Activated naive CD8-positive, alpha-beta T cell treated with anti-CD3 and anti-CD28 coated beads, Interleukin-2, amount 10 ng/mL, durations not matched to agents 7 days and 5 days (primary cell): ENCODE measurements at places on chromosomes 1 and 21.
A peak's percentile ranks its signal among the peaks of the same experiment; 100 is the strongest.

DNA sequence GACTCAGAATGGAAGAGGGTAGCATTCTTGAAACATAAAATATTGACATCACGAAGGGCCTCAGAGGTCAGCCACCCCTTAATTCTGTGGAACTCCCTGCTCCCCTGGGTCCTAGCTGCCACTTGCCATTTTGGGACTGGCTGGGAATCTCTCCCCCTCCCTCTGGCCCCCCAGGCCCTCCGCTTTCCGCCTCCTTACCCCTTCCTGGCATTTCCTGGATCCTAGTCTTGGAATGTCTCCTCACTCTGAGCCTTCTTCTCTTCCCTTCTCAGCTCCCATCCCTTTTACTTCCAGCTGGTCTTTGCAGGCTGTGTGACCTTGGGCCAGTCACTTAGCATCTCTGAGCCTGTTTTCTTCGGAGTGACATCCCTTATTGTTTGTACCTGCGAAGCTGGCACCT lies 4.5 kb downstream of the PADI1 start:
- no peak for DNase-seq

GRCh38 chr1:2383576-2383975 lies 7.8 kb downstream of the MORN1 start:
- DNase-seq = peak; percentile 21

DNA sequence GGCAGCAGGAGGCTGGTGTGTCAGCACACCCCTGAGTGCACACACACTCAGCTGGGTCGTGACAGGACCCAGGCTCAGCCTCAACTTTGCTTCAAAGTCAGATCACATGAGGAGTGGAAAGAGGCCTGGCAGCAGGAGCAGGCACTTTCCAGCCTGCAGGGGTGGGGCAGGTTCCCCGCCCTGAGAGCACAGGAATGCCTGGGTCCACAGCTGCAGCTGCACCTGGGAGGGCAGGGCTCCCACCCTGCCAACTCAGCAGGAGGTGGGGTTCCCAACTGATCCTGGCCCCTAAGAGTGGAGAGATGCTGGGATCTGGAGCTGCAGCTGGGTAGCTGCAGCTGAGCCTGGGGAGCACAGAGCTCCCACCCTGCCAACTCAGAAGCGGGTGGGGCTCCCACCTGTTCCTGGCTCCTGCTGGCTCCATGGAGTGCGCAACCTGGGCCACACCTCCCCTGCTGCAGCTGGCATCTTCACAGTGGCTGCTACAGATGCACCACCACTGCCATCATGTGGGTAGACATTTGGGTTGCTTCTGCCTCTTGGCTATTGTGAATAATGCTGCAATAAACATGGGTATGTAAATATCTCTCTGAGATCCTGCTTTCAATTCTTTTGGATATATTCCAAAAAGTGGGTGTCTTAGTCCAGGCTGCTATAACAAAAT lies 415.4 kb downstream of the TTLL7 start:
- no peak for DNase-seq

GRCh38 chr1:212608959-212609700 lies 569 bp downstream of the ATF3 start:
- peak; percentile 70 for DNase-seq

GRCh38 chr1:87560601-87561360 lies 232.1 kb downstream of the LMO4 start:
- no peak for DNase-seq

DNA sequence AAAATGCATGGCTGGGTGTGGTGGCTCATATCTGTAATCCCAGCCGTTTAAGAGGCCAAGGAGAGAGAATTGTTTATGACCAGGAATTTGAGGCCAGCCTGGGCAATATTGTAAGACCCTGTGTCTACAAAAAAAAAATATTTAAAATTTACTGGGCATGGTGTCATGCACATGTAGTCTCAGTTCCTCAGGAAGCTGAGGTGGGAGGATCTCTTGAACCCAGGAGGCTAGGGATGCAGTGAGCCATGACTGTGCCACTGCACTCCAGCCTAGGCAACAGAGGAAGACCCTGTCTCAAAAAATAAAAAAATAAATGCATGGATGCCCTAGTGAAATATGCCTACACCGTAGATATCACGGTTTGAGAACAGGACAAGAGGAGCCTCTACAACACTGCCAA lies 1331.2 kb upstream of the B3GALT2 start:
- no peak for DNase-seq

- DNase-seq = no peak
These were observed 48.3 kb downstream of the IGSF21 start for GRCh38 chr1:18155881-18156385.

GRCh38 chr1:208866386-208866955 lies 622.3 kb upstream of the PLXNA2 start:
- no peak for DNase-seq

DNA sequence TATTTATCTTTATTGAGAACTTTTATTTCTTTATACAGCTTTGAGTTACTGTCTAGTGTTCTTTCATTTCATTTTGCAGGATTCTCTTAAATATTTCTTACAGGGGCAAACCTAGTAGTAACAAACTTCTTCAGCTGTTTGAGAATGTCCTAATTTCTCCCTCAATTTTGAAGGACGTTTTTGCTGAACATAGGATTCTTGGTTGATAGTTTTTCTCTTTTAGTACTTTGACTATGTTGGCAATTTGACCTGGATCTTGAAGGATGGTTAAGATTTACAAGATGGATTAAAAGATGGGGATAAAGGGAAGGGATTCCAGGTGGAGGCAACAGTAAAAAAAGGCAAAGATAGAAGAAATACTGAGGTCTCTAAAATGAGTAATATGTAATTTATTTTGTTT lies 38.9 kb downstream of the XPR1 start:
- no peak for DNase-seq

DNA sequence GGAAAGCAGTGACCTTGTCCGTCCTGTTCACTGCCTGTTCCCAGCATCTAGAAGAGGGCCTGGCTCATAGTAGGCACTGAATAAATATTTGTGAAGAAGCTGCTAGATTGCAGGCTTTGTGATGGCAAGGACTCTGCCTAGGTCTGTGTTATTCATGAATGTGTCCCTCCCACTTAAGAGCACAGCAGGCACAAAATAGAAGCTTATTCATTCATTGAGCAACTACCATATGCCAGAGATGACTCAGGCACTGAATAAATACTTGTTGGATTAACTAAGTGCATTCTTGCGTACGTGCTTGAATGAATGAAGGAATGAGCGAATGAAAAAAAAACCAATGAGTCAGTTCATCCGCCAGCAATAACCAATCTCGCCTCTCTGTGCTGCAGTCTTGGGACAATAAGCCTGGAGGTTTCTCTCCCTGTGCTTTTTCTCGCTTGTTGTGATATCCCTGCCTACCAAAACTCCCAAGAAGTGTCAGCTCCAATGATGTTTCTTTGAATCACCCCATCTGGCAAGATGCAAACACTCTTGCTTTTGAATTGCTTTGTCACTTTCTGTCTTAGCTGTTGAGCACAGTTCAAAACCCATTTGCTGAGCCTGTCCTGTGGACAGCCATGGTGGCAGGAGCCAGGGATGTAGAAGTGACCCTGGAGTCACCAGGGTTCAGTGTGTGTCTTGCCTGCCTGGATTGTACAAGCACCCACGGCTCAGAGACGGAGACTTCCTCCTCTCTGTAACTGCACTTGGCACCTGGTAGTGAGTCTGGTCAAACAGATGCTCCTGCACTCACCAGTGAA lies 143.9 kb downstream of the KAZN start:
- DNase-seq = no peak

DNA sequence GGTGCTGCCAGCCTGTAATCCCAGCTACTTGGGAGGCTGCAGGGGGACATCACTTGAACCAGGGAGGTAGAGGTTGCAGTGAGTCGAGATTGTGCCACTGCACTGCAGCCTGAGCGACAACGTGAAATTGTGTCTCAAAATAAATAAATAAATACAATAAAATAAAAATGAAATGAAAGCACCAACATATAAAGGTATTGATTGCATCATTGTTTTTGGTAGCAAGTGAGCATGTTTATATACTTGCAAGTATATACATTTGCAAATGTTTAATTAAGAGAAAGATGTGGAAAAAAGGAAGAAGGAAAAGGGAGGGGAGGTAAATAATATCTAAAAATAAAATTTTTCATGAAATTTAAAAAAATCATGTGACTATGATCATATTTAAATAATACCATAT lies 32.8 kb upstream of the NRIP1 start:
- no peak for DNase-seq

- no peak for DNase-seq
These were observed 35.7 kb upstream of the AGL start for GRCh38 chr1:99814373-99814900.

DNA sequence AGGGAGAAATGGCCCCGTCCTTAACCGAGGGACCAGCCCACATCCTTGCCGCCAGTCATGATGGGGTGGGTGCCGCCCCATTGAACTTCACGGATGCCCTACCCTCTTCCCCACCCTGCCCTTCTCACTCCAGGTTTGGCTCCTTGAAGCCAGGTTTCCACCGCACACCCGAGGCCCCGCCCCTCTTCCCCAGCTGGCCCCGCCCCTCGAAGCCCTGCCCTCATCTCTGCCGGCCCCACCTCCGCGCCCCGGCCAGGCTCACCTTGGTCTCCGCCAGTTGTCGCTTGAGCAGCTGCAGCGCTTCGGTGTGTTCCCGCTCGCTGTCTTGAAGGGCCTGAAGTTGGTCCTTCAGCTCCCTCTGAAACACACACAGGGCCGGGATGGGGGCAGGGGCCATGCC lies 16.6 kb downstream of the TRIM62 start:
- DNase-seq = no peak

DNA sequence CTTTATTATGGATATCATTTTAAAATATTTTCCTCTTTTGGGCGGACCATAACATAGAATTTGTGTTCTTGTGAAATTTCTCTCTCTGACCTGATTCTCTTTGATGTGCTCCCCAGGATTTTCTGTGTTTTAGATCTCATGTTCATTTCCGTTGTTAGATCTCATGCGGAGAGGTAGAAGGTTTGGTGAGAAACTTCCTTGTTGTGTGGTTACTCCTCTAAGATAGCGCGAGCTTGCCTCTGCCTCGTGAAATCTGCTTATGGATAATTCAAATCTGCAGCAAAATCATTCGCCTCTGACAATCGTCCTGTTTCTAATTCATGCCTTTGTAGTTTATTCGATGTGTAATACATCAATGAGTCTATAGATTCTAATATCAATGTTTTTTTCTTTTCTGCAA lies 580.4 kb downstream of the USP25 start:
- DNase-seq = no peak

DNA sequence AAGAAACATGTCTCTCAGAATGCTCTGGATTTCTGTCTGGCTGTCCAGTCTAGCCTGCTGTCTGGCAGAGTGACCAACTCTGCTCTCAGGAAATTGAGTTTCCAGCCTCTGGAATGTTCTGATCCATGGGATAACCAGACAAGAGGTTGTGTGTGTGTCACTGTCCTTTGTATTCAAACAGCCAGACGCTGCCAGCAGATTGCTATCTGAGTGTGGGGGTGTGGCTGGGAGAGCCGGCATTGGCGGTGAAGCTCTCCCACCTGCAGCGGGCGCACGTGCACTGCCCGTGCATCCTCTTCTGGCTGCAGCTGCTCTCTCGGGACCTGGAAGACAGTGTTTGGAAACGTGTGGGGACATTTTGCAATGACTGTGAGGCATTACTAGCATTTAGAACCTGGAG lies 26.1 kb downstream of the PKP1 start:
- DNase-seq = no peak

- no peak for DNase-seq
These were observed 61.8 kb upstream of the B3GALNT2 start for GRCh38 chr1:235566084-235566483.

GRCh38 chr21:39796466-39796865 lies 51.5 kb downstream of the IGSF5 start:
- no peak for DNase-seq

DNA sequence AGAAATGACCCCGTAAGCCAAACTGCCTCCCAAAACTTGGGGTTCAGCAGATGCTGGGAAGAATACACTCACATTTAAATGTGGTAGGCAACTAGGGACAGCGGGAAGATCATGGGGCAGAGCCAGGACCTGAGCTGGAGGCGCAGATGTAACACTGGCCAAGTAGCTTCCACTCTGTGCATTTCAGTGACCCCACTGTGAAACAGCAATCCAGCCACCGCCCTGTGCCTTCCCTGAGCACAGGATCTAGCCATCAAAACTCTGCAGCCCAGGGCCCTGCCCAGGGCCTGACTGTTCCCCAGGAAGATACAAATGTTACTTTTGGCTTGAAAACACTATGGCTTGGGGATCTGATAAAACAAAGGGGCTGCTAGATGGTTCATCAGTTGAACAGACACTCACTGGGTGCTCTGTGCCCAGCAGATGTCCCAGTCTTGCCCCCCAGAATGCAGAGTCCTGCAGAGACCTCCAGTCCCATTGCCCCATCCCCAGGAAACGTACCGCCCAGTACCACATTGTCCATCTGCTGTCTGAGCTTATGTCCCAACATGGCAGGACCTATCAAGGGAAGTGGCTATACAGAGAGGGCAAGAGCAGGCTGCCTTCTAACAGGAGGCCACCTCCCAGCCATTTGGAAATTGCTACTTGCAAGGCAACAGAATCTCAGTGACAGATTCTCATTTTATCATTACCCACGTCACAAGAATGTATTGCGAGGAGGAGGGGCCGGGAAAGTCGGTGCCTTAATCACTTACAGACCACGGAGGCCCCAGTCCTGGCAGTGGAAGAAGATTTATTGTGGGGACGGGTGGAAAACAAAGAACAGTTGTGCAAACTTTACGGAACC lies 124.0 kb downstream of the DMRTB1 start:
- DNase-seq = peak; percentile 25

DNA sequence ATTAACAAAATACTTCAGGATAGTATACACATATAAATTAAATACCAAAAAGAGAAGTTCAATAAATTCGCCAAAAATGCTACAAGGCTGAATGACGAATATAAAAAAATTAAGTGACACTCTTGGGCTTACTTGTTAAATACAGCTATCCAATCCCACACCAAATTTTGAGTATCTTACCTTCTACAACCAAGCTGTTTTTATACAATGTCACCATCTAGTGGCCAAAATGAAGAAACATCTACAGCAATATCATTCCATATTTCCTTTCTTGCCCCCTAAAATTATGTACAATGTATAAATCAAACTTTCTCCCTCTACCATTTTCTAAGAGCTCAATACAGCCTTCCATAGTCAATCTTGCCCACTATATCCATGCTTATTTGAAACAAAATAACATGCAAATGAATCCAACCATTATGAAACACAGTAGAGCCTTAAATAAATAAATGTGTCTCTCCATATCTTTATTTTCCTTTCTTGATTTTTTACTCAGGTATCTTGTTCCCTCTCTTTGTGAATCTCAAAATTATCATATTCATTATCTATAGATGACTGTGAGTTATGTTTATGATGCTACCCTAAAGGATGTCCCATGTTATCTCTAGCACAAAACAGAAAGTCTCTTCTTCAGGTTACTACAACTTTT lies 86.3 kb downstream of the ACBD6 start:
- DNase-seq = no peak

DNA sequence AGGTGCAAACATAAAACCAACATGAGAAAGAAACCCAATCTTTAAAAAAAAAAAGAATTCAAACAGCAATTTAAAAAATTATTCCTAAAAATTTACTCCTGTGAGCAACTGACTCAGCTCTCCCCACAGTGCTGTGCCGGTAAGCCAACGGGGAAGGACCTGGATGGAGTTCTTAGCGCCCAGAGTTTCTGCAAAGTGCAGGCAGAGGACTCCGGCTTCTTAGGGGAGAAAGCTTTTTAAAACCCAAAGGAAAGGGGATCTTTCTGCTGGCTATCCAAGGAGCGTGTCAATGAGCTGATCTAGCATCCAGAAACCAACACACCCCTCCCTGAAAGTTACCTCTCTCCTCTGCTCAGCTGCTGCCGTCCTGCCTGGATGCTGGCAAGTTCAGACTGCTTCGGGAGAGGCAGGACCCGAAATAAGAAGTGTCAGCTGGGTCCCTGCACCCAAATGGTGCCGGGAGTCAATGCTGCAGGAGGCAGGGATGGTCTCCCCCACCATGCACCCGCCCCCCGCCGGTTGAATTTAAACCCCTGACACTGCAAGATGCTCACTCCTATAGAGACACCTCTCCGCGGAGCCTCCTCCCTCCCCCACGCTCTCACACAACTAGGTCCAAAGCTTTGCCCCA lies 32.2 kb upstream of the H6PD start:
- no peak for DNase-seq
